Renal cortical epithelial cell (primary cell): ENCODE measurements at places on chromosomes 5 and 9.
A peak's percentile ranks its signal among the peaks of the same experiment; 100 is the strongest.

- DNase-seq: no peak
Observed at GRCh38 chr5:1367149-1367548, 22.2 kb upstream of the CLPTM1L start.

GRCh38 chr5:149279661-149280060 lies 8.0 kb downstream of the AFAP1L1 start:
- DNase-seq: no peak

GRCh38 chr5:116212225-116212624 lies 127.4 kb downstream of the COMMD10 start:
- no peak for DNase-seq

- no peak for DNase-seq
Observed at GRCh38 chr5:132827943-132828673, 2.3 kb downstream of the SHROOM1 start.

GRCh38 chr5:96049398-96050272 lies 88.0 kb upstream of the ELL2 start:
- peak; percentile 89 for DNase-seq
